T-helper 9 cell (primary cell): ENCODE measurements at places on chromosomes 1 and 21.

DNA sequence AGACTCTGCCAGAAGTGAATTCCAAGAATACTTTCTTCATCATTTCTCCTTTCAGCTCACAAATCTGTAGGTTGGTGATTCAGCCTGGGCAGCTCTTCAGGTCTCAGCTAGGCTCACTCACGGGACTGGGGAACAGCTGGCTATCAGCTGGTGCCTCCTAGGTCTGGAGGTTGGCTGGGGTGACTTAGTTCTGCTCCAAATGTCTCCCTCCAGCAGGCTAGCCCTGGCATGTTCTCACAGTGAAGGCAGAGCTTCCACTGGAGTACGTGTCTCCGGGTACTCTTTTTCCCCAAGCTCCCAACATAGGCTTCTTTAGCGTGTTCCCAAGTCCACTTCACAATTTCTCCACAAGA lies 12.5 kb upstream of the VAMP4 start:
- DNase-seq: no peak

DNA sequence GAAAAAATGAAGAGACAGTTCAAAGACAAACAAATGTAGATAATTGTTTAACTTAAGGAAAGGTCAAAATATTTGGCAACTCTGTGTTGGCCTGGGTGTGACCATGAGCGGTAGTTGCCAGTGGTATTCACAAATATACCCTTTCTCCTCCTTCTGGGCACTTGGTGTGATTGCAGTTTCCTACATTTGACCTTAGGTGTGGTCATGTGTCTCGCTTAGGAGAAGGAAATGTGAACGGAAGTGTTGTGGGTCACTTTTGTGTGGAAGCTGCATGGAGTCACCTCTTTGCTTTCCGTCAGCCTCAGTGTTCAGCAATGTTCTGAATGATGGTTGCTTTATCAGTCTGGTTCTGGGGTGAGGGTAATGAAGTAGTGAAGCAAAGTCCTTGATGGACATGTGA lies 3.4 kb upstream of the PCSK9 start:
- no peak for DNase-seq

DNA sequence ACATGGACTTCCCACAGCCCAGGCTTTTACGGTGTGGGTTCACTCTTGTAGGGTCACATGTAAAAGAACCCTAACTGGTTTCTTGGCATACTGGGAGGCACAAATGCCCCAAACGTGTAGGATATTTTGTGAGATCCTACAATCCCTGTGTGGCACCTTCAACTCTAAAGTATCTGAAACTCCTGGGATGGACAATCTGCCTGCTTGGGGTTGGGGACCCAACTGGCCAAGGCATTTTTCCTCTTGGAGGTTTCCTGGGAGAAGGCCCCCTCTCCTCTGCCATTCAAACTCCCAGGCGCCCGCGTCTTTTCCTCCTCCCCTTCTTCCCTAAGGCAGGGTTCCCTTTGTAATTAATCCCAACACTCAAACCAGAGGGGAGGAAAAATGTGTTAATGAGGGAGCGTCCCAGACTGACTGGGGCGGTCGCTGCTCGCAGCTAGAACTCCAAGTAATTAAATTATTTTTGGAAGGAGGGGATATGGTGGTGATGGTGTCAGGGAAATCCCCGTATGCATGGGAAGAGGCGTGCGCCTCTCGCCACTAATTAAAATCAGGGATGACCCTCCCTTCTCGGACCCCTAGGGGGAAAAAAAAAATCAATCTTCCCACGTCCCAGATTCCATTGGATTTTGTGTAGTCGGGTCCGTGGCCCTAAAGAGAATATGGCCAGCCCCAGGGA lies 681 bp upstream of the VANGL2 start:
- no peak for DNase-seq

DNA sequence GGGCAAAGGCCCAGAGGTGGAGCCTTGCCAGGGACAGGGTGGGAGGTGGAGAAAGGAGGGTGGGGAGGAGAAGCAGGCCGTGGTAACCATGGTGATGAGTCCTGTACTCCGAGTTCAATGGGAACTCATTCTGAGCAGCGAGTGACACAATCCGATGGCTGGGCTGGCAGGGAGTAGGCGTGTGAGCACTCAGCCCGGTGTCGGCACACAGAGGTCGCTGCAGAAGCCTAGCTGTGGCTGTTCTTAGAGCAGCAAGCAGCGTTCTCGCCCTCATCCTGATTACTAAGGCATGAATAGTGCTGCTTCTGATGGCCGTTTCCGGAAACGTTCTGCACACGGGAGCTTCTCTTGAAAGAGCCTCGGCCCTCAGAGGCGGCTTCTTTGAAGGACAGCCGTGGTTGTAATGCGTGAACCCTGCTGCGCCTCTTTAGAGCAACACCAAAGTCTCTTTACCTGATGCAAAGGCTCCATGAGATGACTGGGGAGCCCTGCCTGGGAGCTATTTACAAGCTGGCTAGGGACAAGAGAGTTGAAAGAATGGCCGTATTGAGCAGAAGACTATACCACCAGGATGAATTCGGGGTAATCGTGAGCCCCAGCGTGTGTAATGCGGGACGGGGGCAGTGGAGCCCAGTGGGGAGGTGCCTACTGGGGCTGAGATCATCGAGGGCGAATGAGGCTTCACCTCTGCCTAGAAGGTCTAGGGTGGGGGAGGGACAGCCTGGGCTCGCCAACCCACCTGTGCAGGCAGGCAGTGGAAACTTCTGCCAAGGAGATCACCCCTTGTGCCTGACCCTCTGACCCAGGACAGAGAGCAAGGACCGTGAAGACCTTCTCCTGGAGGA lies 72.8 kb upstream of the PAX7 start:
- DNase-seq: no peak

GRCh38 chr1:42927920-42928505 lies 30.7 kb downstream of the SLC2A1 start:
- no peak for DNase-seq

DNA sequence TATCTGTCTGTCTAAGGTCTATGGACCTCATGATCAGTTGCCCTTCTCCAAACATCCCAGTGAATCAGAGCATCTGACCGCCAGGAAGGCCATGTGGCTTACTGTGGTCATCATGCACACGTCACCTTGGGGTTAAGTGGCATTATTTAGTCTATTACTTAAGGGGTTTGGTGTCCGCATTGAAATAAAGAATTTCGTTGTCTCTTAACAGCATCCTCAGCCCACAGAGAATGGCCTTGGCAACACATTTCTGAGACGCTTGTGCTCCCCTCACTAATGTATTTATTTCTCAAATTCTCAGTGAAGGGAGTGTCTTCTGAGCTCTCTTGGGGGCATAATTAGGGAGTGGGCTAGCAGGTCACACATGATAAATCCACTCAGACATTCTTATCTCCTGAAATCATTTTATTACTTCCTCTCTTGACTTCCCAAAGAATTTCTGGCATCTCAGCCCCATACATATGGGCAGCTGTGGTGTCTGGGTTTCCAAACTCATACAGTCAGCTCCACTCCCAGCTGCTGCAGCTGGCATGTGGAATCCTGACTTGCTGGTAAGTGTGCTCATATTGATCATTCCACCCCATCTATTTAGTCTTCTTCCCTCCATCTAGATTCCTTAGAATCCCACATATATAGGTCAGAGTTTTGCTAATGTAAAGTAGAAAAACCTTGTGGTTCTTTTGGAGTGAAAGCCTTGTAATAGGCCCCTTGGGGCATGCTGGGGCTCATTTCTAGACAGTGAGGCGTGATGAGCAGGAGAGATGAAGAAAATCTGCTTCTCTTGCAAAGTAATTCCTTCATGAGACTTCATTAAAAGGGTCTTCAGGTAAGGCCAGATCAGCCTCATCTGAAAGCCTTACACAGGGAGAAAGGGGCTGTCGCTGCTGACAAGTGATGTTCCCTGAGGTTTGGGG lies 110.5 kb downstream of the HHAT start:
- no peak for DNase-seq

- no peak for DNase-seq
Measured at GRCh38 chr1:93623875-93624274, 57.8 kb downstream of the BCAR3 start.

- DNase-seq: no peak
Measured at GRCh38 chr1:154809436-154810413, 60.4 kb downstream of the KCNN3 start.

DNA sequence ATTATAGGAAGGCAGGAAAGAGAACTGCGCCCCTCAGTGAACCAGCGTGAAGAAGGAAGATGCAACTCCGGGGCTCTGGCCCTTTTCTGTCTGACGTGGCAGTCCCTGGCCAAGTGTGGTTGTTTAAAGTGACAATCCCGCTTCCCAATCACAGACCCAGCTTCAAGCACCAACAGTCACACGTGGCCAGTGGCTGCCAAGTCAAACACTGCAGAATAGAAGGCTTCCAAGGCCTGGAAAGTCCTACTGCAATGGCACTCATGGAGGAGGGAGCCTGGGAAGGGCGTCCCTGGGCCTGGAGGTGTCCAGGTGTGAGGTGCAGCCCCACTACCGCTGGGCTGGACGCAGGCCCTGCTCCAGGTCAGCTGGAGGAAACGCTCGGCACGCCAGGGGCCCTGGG lies 143.8 kb downstream of the CASZ1 start:
- no peak for DNase-seq

GRCh38 chr21:40681164-40681859 lies 165.6 kb downstream of the DSCAM start:
- DNase-seq: no peak

DNA sequence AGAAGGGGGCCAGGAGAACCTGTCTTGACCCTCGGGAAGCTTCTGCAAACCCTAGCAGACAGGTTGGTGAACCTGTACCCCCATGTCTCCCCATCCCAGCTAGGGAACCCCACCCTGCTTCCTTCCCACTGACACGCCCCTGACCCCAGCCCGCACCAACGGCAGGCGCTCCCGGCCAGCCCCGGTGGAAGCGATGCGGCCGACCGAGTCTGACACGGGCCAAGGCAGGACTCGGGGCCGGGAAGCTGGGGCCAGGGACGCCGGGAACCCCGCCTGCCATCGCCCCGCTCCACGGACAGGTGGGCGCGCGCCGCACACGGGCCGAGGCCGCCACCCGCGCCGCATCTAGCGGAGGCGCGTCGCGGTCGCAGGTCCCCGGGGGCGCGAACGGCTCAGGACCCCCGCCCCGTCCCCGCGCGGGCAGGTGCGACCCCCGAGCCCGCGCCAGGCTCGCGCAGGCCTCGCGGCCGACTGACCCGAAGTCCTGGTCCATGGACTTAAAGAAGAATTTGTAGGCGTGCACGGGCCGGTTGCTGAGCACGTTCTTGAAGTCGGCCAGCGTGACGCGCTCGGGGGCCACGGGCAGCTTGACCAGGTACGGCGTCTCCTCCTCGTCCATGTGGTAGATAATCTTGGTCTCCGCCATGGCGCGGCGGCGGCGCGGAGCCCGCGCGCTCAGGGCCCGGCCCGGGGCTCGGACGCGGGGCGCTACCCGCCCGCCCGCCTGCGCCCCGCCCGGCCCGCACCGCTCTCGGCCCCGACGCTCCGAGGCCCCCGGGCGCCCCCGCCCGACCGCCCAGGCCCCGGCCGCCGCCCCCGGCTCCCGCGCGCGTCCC lies 580 bp downstream of the DVL1 start:
- DNase-seq: no peak

DNA sequence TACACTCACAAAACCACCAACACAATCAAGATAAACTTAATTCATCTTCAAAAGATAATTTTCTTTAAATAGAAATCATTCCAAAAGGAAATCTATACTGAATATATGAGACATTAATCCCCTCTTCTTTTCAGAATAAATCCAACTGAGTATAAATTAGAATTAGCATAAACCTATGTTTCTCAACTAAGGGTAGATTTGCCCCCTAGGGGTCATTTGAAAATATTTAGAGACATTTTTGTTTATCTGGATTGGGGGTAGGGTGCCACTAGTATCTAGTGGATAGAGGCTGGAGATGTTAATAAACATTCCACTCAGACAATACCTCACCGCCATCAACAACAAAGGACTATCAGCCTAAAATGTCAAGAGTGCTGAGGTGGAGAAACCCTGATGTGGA lies 6.5 kb upstream of the TNFSF4 start:
- DNase-seq: no peak

- DNase-seq: no peak
Measured at GRCh38 chr1:200480964-200481363, 71.1 kb upstream of the ZNF281 start.

- DNase-seq: no peak
Measured at GRCh38 chr1:21152423-21153100, 24.1 kb downstream of the EIF4G3 start.

- no peak for DNase-seq
Measured at GRCh38 chr1:93715529-93716126, 34.0 kb upstream of the BCAR3 start.

DNA sequence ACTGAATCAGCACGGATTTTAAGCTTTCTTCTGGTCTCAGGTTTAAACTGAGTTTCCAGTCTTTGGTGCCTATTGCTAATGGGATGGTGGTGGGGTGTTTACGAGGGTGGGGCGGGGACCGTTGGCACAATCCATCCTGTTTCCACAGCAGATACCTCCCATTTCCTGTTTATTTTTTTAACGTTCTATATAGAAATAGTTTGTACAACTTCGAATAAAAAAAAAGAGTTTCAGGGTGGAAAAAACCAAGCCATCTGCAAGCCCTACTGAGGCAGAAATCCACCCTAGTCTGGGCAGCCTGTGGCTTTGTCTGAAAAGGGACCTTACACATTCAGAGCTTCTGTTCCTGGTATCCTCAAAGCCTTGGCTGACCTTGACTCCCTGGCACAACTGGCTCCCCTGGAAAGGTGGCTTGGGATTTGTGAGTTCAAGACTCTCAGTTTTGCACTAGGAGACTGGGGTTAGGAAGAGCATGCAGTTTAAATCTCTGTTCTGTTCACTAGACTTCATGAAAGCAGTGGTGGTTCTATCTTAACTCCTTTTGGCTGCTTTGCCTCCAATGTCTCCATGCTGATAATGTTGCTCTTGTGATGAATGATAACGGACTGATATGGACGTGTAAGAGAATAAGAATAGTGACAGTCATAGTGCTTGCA lies 46.7 kb downstream of the VANGL2 start:
- no peak for DNase-seq

DNA sequence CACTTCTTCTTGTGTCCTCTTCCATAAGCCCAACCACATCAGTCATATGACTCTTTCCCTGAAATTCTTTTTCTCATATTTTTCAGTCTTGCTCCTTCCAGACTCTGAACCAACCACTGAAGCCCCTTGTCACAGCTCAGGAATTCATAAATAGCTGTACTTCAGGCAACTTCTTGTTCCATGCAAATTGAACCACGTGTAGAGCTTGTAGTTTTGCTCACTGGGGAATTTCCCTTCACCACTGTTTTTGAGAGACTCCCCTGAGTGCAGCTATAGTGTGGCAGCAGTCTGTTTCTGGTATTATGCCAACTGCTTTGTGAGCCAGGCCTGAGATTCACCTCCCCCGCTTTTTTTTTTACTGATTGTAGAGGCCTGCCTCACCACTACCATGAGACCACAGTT lies 150.3 kb upstream of the SPAG17 start:
- DNase-seq: no peak

DNA sequence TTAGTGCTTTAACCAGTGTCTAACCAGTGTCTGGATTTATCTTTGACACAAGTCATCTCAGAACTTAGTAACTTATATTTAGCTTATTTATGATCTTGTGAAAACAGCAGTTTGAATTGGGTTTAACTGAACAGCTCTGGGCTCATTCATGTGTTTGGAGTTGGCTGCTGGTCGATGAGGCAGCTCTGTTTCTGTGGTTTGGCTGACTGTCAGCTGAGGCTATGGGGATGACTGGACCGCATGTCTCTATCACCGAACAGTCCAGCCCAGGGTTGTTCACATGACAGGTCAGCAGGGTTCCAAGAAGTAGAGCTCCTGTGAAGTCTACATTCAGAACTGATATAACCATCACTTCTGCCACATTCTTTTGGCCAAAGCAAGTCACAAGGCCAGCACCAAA lies 29.1 kb upstream of the C21orf91 start:
- no peak for DNase-seq

GRCh38 chr1:53190210-53190611 lies 6.4 kb upstream of the CPT2 start:
- no peak for DNase-seq

- DNase-seq: no peak
Measured at GRCh38 chr1:17984583-17984982, 123.0 kb upstream of the IGSF21 start.

- DNase-seq: no peak
Measured at GRCh38 chr1:47471163-47471562, 33.3 kb downstream of the FOXD2 start.
